ENCODE measurements at places on chromosomes 5 and 9. TPM values are rescaled to one million over a fixed set of nuclear protein-coding genes. Genes with fewer than 3 reads are reported as not detected.

NUTM2G gene
- polyA plus RNA-seq = not detected

GABRP gene
- 0.68 TPM for polyA plus RNA-seq

FYB1 gene
- polyA plus RNA-seq = 1.0 TPM

IL33 gene
- 0.78 TPM for polyA plus RNA-seq

ORM2 gene
- polyA plus RNA-seq = 0.49 TPM

SRA1 gene
- polyA plus RNA-seq = 23.4 TPM

ALDOB gene
- 0.66 TPM for polyA plus RNA-seq

SAP30L gene
- polyA plus RNA-seq = 25.3 TPM

FLT4 gene
- 3.2 TPM for polyA plus RNA-seq

PTPDC1 gene
- polyA plus RNA-seq = 10.2 TPM

MEIKIN gene
- polyA plus RNA-seq = not detected

CARD9 gene
- 0.58 TPM for polyA plus RNA-seq

MIER3 gene
- polyA plus RNA-seq = 3.6 TPM

C5orf52 gene
- not detected for polyA plus RNA-seq

LEAP2 gene
- polyA plus RNA-seq = not detected

SLC36A2 gene
- polyA plus RNA-seq = not detected
